ENCODE measurements at places on chromosomes 1 and 21. TPM values are rescaled to one million over a fixed set of nuclear protein-coding genes. Genes with fewer than 3 reads are reported as not detected.

ATAD3C gene
- total RNA-seq: 0.09 TPM

HPDL gene
- 1.4 TPM for total RNA-seq

SPRR2E gene
- total RNA-seq: not detected

CHAF1B gene
- 0.89 TPM for total RNA-seq

SLAMF1 gene
- total RNA-seq: not detected

ADGRL4 gene
- total RNA-seq: 92.6 TPM

AADACL4 gene
- total RNA-seq: not detected

CEP350 gene
- 61.5 TPM for total RNA-seq

FCRL2 gene
- not detected for total RNA-seq

SPRR2G gene
- total RNA-seq: not detected

NVL gene
- 34.0 TPM for total RNA-seq

FBLIM1 gene
- 141 TPM for total RNA-seq

TMPRSS2 gene
- total RNA-seq: not detected

SPAG17 gene
- 0.05 TPM for total RNA-seq

ADPRS gene
- total RNA-seq: 34.6 TPM

ATP1A2 gene
- total RNA-seq: not detected

AMPD1 gene
- not detected for total RNA-seq

LDLRAD2 gene
- under 0.01 TPM for total RNA-seq

SERPINC1 gene
- not detected for total RNA-seq

NPR1 gene
- total RNA-seq: 0.05 TPM

FAM151A gene
- not detected for total RNA-seq

CLCA4 gene
- not detected for total RNA-seq

SAMD11 gene
- total RNA-seq: 25.2 TPM

SASS6 gene
- 1.5 TPM for total RNA-seq

FAM131C gene
- under 0.01 TPM for total RNA-seq

FAM163A gene
- 0.05 TPM for total RNA-seq

CFHR3 gene
- 0.23 TPM for total RNA-seq

RIPK4 gene
- total RNA-seq: 0.28 TPM

SPRR1A gene
- total RNA-seq: not detected

FUCA1 gene
- total RNA-seq: 17.8 TPM

CFAP74 gene
- not detected for total RNA-seq

RSPH1 gene
- total RNA-seq: not detected

CLIC6 gene
- not detected for total RNA-seq

NEK2 gene
- total RNA-seq: 17.3 TPM
